Tibial nerve (tissue), 4 donors: ENCODE measurements at places on chromosomes 11 and 22. TPM values are rescaled to one million over a fixed set of nuclear protein-coding genes. Genes with fewer than 3 reads are reported as not detected.
A peak's percentile ranks its signal among the peaks of the same experiment; 100 is the strongest.

Gene KCTD17
- 7.4 TPM for total RNA-seq

Gene SOX6
- 23.7 TPM for total RNA-seq

Gene KDELR3
- total RNA-seq = 10.1 TPM

Gene RIC3
- total RNA-seq = 11.8 TPM

Gene NLRP14
- 0.30 TPM for total RNA-seq

GRCh38 chr11:68812526-68812925 is 29.2 kb downstream of the CPT1A start:
- no peak overlapping the region for H3K27ac ChIP-seq
- peaks cover 20% of the 10 kb centered on the region for H3K4me1 ChIP-seq
- no peak for DNase-seq
- H3K4me3 ChIP-seq = no peak overlapping the region

DNA sequence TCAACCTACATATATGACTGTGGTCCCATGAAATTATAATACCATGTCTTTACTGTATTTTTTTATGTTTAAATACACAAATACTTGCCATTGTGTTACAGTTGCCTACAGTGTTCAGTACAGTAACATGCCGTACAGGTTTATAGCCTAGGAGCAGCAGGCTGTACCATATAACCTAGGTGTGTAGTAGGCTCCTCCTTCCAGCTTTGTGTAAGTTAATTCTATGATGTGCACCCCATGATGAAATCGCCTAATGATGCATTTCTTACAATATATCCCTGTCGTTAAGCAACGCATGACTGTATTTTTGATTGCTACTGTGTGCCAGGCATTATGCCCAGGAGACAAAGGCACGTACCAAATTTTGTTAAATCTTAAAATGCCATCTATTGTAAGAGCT is 163.7 kb downstream of the LDLRAD3 start:
- H3K36me3 ChIP-seq = no peaks in the 10 kb centered on the region
- no peak overlapping the region for H3K4me3 ChIP-seq
- H3K27me3 ChIP-seq = no peaks in the 10 kb centered on the region
- DNase-seq = no peak
- no peaks in the 10 kb centered on the region for H3K4me1 ChIP-seq

DNA sequence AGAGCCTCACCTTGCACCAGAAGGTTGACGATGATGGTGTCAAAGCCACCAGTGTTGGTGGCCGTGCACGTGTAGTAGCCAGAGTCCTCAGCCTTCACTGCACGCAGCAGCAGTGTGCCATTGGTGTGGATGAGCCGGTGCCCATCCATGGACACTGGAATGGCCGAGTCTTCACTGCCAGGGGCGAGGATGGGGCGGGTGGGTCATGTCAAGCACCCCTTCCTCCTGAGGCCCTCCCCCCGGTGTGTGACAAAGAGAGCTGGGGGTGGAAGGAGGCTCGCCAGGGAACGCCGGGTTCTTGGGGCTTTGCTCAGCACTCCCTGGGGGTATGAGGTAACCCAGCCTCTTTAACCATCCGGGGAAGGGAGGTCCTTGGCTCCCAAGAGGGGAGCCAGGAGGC is 111.6 kb downstream of the CEP164 start:
- DNase-seq = no peak
- no peak overlapping the region for H3K4me3 ChIP-seq

DNA sequence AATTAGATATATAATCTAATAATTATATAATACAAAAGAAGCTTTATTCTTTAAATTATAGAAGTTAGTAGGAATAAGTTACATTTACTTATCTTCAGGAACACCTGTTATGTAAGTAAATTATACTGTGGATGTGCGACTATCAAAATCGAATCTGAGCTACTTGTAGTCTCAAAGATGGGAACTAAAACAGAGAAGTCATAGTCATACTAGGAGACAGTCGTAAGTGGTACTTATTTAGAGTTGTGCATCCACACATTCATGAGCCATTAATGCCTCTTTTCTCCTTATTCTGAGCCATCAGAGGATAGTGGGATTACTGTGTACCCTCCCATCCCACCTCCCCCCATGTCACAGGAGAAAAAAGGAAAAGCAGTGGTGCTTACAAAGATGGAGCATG is 114.4 kb downstream of the CADM1 start:
- no peaks in the 10 kb centered on the region for H3K27me3 ChIP-seq
- no peaks in the 10 kb centered on the region for H3K36me3 ChIP-seq
- peaks cover 7% of the 10 kb centered on the region for H3K4me1 ChIP-seq
- no peak for DNase-seq
- H3K27ac ChIP-seq = no peak overlapping the region
- no peak overlapping the region for H3K4me3 ChIP-seq

GRCh38 chr11:98895936-98896335 is 124.8 kb upstream of the CNTN5 start:
- no peak for DNase-seq
- H3K4me1 ChIP-seq = no peaks in the 10 kb centered on the region
- no peaks in the 10 kb centered on the region for H3K27me3 ChIP-seq
- no peak overlapping the region for H3K27ac ChIP-seq
- H3K36me3 ChIP-seq = no peaks in the 10 kb centered on the region
- no peak overlapping the region for H3K4me3 ChIP-seq

DNA sequence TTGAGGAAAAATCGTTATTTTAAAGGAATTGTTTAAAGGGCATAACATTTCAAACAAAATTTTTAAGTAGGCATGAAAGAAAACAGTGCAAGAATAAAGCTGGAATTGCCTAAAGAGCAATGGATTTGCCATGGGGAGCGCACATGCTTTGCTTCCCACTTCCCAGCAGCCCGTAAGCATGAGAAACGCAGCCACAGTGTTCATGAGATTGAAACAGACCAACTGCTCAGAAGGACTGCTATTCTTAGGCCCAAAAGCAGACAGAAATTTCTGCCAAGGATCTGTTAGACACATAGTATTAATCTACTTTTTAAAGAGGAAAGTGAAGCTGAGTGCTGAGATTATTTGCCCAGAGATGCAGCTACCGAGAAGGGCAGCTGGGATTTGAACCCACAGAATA is 34.2 kb upstream of the TSKU start:
- no peaks in the 10 kb centered on the region for H3K4me1 ChIP-seq
- no peaks in the 10 kb centered on the region for H3K36me3 ChIP-seq
- no peak overlapping the region for H3K27ac ChIP-seq

DNA sequence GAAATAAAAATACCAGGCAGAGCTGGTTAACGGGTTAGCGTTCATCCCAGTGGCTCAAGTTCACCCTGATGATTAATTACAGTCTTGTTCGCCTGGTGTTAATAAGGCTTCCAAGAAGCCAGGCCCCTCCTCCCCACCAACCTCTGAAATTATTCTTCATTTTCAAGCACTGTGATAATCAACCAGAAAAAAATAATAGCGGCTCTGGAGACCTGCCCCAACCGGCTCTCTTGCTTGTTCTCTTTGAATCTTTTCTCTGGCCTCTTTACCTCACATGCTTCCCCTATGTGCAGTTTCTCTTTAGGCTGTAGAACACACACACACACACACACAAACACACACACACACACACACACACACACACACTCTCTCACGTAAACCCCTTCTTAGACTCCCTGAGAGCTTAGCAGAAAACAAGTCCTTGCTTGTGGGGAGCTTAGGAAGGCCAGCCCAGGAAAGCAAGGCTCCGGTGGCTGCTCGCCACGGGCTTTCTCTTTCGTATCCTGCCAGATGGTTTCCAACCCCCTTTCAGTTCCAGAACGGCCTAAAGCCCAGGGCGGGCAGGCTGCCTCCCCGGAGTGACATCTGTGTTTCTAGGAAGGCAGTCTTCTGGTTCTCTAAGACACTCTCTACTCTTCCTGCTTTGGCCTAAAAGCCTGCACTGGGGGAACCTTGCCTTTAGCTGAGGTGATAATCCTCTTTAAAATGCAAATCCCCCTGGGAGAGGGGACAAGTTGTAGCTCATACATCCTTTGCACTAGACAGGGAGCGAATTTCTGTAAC is 106.4 kb upstream of the SESN3 start:
- DNase-seq = peak; percentile 43
- peaks cover 36% of the 10 kb centered on the region for H3K4me1 ChIP-seq
- H3K27ac ChIP-seq = peak overlapping the region; percentile 92
- no peaks in the 10 kb centered on the region for H3K27me3 ChIP-seq
- no peaks in the 10 kb centered on the region for H3K36me3 ChIP-seq
- H3K4me3 ChIP-seq = no peak overlapping the region

GRCh38 chr11:62627713-62628112 is 5.9 kb upstream of the B3GAT3 start:
- no peaks in the 10 kb centered on the region for H3K27me3 ChIP-seq
- no peak for DNase-seq
- H3K4me3 ChIP-seq = no peak overlapping the region
- H3K36me3 ChIP-seq = peaks cover 41% of the 10 kb centered on the region
- no peak overlapping the region for H3K27ac ChIP-seq
- H3K4me1 ChIP-seq = no peaks in the 10 kb centered on the region

GRCh38 chr11:14445542-14446530 is 53.8 kb downstream of the COPB1 start:
- no peaks in the 10 kb centered on the region for H3K4me1 ChIP-seq
- no peaks in the 10 kb centered on the region for H3K36me3 ChIP-seq
- DNase-seq = no peak
- no peak overlapping the region for H3K4me3 ChIP-seq
- H3K27ac ChIP-seq = no peak overlapping the region

GRCh38 chr11:9736365-9736764 is 72.5 kb downstream of the SWAP70 start:
- no peak overlapping the region for H3K4me3 ChIP-seq
- H3K27me3 ChIP-seq = no peaks in the 10 kb centered on the region
- H3K36me3 ChIP-seq = peaks cover 4% of the 10 kb centered on the region
- no peak overlapping the region for H3K27ac ChIP-seq
- no peak for DNase-seq

GRCh38 chr11:47267876-47268275 is 2.1 kb upstream of the MADD start:
- H3K27me3 ChIP-seq = no peaks in the 10 kb centered on the region
- peak overlapping the region; percentile 97 for H3K27ac ChIP-seq
- H3K4me1 ChIP-seq = peaks cover 21% of the 10 kb centered on the region
- DNase-seq = no peak
- H3K36me3 ChIP-seq = no peaks in the 10 kb centered on the region
- H3K4me3 ChIP-seq = no peak overlapping the region

DNA sequence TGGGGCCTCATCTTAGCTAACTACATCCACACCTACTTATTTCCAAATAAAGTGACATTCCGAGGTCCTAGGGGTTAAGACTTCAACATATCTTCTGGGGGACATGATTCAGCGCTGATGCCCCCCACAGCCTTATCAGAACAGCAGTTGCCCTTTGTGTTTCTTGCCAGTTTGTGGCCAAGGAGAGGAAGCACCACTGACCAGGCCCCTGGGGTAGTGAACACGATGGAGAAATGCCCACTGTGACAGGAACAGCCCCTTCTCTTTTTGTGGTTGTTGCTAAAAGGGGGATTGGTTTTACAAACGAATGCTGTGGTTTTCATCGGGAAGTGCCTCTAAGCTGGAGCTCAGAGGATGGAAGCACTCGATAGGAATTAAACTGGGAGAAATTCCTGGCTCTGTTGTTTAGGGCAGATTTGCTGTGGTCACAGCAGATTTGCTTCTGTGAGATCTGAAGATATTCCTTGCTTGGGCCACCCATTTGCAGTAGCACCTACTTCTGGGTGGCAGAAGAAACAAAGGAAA is 88.8 kb downstream of the ABTB2 start:
- no peaks in the 10 kb centered on the region for H3K36me3 ChIP-seq
- no peak for DNase-seq
- H3K27ac ChIP-seq = no peak overlapping the region
- H3K4me3 ChIP-seq = no peak overlapping the region

- no peak for DNase-seq
- no peaks in the 10 kb centered on the region for H3K36me3 ChIP-seq
- H3K27ac ChIP-seq = no peak overlapping the region
- no peaks in the 10 kb centered on the region for H3K27me3 ChIP-seq
- no peak overlapping the region for H3K4me3 ChIP-seq
- H3K4me1 ChIP-seq = no peaks in the 10 kb centered on the region
Observed at GRCh38 chr11:15045891-15046290, 27.5 kb upstream of the CALCB start.

GRCh38 chr11:63240098-63240497 is 3.3 kb downstream of the SLC22A25 start:
- DNase-seq = no peak
- H3K27me3 ChIP-seq = no peaks in the 10 kb centered on the region
- H3K4me3 ChIP-seq = no peak overlapping the region

DNA sequence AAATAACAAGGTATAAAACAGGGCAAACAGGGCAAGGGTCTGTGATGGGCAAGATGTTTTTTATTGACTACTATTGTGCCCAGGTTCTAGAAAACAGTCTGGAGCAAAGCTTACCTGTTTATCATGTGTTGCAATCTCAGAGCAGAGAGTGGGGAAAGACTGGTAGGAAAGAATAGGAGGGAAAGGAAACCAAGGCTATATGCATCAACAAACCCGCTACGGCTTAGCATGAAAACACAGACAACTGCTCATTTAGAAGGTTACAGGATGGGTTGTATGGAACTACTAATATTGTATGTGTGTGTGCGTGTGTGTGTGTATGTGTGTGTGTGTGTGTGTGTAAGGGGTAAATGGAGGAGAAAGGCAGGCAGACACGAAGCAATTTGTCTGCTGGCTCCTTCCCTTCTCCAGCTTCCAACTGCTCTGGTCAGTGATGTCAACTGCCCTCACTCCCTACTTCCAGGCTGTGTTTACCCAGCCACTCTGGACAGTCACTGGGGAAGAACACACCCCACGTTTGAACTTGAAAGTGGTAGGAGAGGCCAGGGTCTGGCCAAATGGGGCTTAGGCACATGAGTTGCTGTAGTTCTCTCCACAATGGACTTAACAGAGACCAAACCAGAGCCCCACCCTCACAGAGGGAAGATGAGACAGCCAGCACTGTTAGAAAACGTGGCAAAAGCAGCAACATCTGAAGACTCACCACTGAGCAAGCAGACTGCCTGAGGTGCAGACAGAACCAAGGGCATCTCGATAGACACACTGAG is 47.0 kb downstream of the GAB2 start:
- H3K27ac ChIP-seq = no peak overlapping the region
- peaks cover 11% of the 10 kb centered on the region for H3K4me1 ChIP-seq
- no peaks in the 10 kb centered on the region for H3K27me3 ChIP-seq
- peak; percentile 28 for DNase-seq
